ENCODE measurements at places on chromosomes 6 and 20.

- DNase-seq: no peak
These were observed 12.9 kb downstream of the BANF2 start for GRCh38 chr20:17712708-17713107.

GRCh38 chr6:146913842-146914488 is 290.3 kb upstream of the STXBP5 start:
- DNase-seq: no peak

GRCh38 chr6:4889701-4890100 is 113.5 kb downstream of the CDYL start:
- DNase-seq: no peak

- DNase-seq: no peak
These were observed 93.6 kb downstream of the RREB1 start for GRCh38 chr6:7201444-7201731.

DNA sequence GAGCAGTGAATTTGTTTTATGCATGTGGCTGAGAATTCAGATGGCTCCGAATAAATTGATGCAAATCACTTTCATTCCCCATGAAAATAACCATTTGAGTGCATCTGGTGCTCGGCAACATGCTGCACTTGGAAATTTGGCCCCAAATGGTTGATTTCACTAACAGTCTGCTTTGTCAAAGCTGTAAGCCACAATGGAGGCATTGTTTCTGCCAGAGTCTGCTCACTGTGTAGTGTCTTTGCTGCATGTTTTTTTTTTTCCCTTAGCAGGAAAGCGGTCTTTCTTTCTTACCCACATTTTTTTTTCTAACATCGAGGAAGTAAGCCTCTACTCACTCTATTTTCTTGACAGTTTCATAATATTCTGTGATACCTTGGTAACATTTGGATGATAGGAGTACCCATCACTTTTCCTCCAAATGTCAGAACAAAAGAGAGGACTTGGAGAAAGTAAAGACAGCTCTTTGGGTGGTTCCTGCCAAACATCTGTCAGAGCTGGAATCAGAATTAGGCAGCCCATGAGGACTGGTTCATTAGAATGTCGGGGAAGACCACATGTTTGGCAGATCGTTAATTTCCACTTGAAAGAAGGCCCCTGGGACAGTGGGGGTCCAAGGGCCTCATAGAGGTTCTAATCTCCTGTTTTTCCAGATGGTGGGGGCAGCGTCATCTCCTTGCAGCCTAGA is 149.5 kb downstream of the DOK5 start:
- no peak for DNase-seq

- DNase-seq: no peak
These were observed 109.6 kb upstream of the NHSL1 start for GRCh38 chr6:138608896-138609295.

DNA sequence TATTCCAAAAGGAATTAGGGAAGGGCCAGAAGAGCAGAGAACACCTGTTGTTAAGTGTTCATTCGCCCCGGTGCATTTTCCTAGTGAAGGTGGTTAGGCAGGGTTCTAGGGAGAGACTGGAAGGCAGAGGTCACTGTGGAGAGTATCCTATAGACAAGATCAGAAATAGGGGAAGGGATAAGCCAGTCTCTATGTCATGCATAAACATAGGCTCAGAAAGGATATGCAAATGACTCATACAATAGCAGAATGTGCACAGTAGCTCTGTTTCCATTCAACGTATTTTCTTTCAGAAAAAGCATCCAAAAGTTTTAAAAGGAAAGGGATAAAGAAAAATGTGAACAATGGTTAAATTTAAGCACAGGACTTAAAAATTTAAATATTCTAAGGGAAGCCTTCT is 47.4 kb downstream of the BMP6 start:
- DNase-seq: no peak

DNA sequence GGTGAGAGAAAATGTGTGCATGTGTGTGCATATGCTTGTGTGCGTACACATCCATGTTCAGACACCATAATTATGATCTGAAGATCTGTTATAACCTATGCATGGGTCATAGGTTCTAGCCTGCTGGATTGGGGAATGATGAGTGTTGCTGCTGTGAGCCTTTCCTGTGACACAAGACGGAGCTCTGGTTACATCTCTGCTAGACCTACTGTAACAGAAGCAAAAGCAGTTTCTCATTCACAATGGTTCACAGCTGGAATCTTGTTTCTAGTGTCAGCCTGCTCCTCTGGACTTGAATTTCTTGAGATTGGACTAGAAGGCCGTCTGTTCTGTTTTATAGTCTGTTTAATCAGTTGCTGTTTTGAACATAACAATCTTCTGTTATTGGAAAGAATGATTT is 40.1 kb downstream of the DEFB114 start:
- DNase-seq: no peak

DNA sequence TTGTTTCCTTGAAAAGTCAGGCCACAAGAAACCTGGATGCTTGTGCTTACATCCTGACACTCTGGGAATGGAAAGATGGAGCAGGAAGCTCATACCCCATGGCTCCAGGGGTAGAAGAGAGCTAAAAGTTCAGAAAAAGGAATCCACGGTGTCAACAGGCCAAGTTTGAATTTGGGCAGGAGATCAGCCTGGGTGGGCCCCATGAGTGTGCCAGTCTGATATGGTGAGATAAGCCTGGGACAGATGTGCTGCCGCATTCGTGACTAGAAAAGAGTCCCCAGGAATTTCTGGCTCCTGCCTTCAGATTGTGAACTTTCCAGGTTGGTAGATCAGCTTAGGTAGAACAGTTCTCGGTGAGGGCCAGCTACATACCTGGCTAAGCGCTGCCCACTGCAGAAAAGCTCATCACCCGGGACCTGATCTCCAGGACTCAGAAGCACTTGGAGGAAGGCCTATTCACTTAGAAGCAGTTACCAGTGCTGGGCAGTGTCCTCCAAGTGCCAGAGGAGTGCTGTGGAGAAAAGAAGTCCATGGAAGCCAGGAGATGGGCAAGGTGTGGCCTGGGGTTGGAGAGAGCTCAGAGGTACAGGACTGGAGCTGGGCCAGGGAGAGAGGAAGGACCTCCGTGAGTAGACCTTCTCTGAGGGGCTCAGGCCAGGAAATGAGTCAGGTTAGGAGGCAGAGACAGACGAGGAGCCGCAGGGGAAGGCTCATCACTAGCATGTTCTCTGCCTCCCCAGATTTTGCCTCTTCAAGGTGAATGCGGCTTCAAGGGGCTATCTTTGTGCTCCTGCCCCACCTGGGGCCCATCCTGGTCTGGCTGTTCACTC is at the start of gene TSPO2:
TSS of gene TSPO2 (plus strand) at position 242 of the 830 bp plus-strand sequence. CDS start at position 761, 519 bp downstream.
- no peak for DNase-seq

GRCh38 chr6:55100686-55101085 is 73.6 kb upstream of the HCRTR2 start:
- no peak for DNase-seq

DNA sequence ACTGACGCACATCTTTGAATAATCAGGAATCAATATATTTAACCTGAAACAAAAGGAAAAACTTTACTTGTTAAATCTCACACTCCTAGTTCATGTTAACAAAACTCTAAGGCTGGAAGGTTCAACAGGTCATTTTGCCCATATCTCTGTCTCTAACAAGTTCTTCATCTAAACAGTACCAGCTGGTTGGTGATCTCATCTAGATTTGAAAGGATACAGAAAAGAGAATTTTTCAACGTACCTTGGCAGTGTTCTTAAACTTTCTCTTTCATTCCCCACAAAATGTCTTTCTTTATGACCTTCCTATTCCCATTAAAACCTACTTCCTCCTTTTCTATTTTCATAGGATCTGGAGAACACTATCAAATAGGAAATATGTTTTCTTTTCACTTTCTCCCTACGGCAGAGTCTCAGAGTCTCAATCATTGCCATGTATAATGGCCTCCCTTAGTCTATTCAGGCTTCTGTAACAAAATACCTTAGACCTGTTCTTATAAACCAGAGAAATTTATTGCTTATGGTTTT is 111.3 kb downstream of the TBX18 start:
- no peak for DNase-seq

DNA sequence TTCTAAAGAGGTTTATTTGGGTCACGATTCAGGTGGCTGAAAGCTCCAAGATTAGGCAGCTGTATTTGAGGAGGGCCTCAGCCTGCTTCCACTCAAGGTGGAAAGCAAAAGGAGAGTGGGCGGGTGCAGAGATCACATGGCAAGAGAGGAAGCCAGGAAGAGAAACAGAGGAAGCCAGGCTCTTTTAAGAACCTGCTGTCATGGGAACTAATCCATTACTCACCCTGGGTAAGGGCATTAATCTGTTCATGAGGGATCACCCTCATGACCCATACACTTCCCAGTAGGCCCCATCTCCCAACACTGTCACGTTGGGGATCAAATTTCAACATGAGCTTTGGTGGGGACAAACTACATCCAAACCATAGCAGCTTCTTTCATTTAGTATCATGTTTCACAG is 53.9 kb downstream of the DHX35 start:
- no peak for DNase-seq

- DNase-seq: no peak
These were observed 15.2 kb downstream of the VNN1 start for GRCh38 chr6:132698608-132699007.

DNA sequence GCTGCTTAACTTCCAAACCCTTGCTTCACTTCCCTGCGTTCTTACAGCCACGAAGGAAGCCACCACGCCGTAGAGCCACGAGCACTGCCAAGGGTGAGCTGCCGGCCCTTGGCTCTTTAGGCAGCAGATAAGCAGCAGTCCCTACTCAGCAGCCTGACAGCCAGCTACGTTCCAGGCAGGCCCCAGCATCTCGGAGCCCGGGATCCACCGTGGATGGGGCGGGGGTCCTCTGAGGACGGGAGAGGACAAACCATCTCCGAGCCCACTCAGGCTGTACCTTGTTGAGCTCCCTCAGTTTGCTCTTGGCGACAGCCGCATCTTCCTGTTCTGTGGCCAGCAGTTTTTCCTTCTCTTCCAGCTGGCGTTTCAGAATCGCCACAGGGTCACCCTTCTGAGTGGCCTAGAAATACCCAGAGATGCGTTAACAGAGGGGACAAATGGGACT is 40.5 kb downstream of the RRBP1 start:
- no peak for DNase-seq

DNA sequence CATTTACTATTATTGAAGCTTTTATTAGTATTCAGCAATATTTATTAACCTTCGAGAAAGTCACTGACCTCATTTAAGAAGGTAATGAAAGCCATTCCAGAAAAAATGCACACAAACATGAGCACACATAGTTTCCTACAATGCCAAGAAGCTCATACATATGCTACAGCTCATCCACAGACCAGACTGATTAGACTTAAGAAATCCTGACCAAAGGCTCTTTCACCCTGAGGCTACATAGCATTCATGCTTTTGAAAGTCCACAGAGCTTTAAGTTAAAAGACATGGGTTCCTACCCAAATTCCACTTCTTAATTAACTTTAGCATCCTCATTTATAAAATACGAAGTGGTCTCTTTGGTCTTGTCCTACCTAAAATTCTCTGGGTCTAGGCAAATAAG is 430.4 kb downstream of the TBC1D32 start:
- DNase-seq: no peak

DNA sequence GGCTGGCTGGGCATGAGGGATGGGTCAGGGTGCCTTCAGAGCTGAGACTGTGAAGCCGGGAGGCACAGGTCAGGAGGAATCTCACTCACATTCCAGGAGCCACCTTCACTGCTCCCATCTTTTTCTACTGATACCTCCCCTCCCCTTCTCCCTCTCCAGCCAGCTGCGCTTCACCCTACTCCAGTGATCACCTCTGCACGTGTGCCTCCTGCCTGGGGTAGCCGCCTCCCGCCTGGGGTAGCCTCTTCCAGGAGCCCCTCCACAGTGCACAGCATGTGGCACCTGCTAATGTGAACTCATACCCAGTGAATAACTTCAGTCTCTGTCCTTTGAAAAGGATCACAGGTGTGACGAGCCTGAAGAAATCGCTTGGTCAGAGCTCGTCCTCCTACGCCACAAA is 232.6 kb downstream of the TMEM242 start:
- DNase-seq: no peak

DNA sequence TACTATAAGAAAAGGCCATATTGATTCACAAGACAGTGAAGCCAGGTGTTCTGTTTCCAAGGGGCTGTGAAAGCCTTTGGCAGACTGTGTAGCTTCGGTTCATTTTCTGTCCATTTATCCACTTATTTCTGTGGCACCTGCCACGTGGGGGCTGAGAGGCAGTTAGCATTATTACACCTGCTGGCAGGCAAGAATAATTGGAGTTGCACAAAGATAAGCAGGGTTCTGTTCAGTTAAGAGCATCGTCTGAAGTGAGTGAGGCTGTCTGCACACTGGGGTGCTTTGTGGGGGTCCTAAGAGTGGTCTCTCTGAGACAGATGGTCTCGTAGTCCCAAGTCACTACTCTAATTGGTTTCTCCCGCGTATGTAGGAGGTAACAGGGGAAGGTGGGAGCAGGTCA is 60.6 kb upstream of the CCN6 start:
- DNase-seq: no peak

- DNase-seq: no peak
These were observed 206.0 kb upstream of the CDH4 start for GRCh38 chr20:61045876-61046585.

DNA sequence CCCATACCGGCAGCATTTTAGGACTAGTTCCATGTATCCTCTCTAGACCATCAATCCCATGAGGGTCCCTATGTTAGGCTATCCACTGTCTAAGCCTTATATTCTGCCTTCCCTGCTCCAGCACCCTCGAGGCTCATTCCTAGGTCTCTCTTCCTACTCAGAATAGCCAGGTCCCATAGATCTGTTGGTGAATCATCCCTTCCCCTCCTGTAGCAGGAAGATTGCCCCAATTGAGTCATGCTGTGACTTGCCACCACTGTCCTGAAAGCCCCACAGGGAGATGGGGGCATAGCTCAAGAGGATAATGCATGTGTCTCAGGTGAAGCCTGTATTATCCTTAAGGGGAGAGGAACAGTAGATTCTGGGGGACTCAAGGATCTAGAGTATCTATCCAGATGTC is 143.1 kb upstream of the MOCS1 start:
- no peak for DNase-seq

DNA sequence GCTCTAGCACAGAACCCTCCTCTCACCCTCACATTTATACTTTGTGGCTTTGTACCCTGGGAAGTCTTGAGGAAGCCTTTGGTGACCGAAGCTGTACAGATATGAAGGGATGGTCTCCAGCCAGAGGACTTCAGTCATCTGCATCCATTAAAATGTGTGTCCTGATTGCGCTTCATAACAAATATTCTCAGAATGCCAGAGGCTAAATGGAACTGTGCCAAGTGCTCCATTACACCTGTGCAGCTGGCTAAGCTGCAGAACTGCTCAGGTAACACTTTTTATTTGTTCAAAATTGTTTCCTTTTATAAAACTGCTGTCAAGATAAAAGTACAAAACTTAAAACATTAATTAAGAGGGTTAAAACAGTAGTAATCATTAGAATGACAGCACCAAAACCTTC is 22.3 kb downstream of the TPBG start:
- no peak for DNase-seq

- DNase-seq: no peak
These were observed 26.5 kb downstream of the BCKDHB start for GRCh38 chr6:80133020-80133419.

- no peak for DNase-seq
These were observed 181.2 kb downstream of the ZDHHC14 start for GRCh38 chr6:157561929-157562810.

DNA sequence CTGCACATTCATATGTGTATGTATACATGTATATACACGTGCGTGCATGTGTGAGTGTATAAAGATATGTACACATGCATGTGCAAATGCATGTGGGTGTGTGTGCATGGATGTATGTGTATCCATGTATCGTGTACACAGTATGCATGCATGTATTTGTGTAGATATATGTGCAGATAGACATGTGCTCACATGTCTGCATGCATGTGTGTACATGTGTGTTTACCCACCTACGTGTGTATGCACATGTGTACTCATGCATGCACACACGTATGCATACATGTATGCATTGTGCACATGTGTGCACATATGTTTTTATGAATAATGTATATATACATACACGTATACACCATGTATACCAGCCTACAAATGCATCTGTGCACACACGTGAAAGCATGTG is 80.3 kb upstream of the ZNF322 start:
- DNase-seq: no peak

Measured in stimulated activated CD8-positive, alpha-beta memory T cell treated with anti-CD3 and anti-CD28 coated beads, Interleukin-4, amount 100 ng/mL, for 1 hour (primary cell).